ENCODE measurements at places on chromosomes 3 and 15. TPM values are rescaled to one million over a fixed set of nuclear protein-coding genes. Genes with fewer than 3 reads are reported as not detected.

HYKK gene
- total RNA-seq: 11.3 TPM

P2RY14 gene
- 4.2 TPM for total RNA-seq

CCR2 gene
- 2.0 TPM for total RNA-seq

DNA sequence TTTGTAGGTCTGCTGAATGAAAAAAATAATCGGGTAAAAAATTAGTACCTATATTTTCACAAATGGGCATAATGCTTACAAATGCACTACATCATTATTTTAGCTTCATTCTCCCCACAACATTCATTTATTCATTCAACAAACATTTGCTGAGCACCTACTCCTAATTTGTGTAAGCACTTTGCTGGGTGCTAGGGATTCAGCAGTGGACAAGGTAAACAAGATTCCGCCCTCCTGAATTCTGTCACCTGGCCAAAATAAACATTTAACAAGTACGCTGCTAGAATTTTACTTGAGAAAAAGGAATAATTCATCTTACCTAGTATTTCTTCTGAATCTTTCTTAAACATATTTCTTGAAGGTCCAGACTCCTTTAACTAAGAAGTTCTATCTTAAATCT is 72.1 kb downstream of the TIGIT start:
- no peak for DNase-seq

GREM1 gene
- not detected for total RNA-seq

TNFSF10 gene
- total RNA-seq: 26.6 TPM

DNA sequence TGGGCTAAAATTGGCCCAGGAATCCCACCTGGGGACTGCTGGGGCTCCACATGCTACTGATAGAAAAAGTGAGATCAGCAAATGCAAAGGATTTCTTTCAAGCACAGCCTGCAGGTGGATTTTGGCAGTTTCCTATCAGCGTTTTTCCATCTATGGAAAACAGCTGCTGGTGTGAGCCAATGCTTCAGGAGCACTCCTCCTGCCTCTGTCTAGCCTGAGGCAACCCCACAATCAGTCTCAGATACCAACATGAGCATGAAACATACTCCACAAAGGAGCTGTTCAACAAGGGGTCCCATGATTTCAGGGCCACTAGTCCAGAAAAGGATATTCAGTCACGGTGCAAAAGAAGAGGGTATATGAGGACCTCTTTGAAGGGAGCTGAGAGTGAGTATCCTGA is 311.5 kb upstream of the THBS1 start:
- DNase-seq: no peak

TTLL13 gene
- 0.60 TPM for total RNA-seq

DNA sequence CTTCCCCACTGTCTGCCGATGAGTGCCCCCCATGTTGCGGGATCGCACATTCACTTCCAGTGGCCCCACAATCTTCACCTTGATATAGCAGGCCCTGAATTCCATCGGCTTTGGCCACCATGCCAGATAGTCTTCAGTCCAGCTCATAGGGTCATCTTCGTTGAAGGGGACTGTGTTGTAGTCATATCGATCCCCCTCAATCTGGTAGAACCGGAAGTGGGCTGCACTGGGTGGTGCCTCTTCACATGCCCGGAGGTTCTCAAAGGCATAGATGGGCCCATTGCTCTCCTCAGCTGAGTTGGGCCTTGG is 12.1 kb upstream of the CLPX start:
- DNase-seq: no peak

CHRD gene
- 29.7 TPM for total RNA-seq

GRCh38 chr15:83410532-83410931 is 36.6 kb upstream of the SH3GL3 start:
- DNase-seq: no peak

- DNase-seq: no peak
These were observed 28.4 kb downstream of the CRTC3 start for GRCh38 chr15:90558171-90558573.

DNA sequence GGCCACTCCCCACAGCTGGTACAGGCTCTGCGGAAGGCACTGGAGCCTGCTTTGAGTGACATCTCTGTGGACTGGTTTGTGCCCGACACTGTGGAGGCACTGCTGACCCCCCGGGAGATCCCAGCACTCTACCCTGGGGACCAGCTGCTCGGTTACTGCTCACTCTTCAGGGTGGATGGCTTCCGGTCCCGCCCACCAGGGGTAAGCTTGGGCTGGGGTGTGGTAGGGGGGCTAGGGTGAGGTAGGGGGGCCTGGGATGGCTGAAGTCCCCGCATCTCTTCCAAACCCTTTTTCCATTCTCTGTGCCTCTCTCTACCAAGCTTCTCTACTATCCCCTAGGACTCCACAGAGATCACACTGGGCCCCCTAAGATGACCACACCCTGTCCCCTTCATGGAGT is 7.8 kb downstream of the VWA5B2 start:
- DNase-seq: no peak

TF gene
- 5.2 TPM for total RNA-seq

GRCh38 chr3:48614044-48614443 is 4.6 kb upstream of the UQCRC1 start:
- no peak for DNase-seq

DNA sequence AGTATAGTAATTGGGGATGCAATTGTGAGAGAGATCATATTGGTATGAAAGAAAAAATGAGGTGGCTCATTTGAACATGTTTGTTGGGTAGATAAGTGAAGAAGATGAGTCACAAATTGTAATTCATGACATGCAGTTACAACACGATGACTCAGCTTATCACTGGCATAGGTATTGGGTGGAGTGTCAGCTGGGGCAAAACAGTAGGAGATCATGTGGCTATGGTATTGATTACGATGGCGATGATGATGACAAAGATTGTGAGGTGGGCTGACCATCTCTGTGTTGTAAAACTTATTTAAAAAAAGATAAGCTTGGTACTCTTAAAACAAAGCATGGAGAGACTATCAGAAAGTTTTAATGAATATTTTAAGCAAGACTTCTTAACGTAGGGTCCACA is 11.6 kb upstream of the DPH6 start:
- no peak for DNase-seq

DNA sequence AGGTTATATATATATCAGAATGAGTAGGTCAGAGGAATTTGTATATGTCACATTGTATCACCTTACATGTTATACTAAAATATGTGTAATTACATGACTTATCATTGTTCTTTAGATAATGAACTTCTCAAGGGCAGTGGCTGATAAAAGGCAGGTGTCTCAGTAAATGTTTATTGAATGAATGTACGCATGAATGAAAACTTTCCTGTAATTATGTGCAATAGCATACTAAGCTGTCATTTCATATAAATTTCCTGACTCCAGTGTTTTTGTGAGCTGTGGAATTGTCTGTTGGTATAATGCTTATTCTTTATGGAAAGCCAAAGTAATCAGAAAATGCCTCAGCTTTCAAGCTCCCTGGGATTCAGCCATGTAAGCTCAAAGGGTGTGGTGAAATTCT is 4.2 kb downstream of the TBC1D23 start:
- DNase-seq: no peak

THBS1 gene
- 1,877 TPM for total RNA-seq

- no peak for DNase-seq
These were observed 12.1 kb upstream of the VPS39 start for GRCh38 chr15:42220216-42220615.

DNA sequence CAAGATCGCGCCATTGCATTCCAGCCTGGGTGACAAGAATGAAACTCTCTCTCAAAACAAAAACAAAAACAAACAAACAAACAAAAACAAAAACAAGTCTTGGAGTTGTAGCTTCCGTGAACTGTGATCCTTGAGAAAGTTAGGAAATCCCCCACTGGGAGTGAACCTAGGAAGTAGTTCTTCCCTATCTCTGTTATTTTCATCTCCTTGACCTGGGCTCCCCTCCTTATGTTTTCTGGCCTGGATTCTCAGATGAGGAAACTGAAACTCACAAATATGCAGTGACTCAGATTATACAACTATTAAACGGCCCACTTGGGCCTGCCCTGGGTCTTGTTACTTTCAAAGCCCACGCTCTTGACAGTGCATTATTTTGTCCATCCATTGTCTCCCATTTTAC is 29.7 kb downstream of the SAXO2 start:
- no peak for DNase-seq

GRCh38 chr3:13650210-13651056 is 101.5 kb downstream of the FBLN2 start:
- DNase-seq: peak; percentile 62

DNA sequence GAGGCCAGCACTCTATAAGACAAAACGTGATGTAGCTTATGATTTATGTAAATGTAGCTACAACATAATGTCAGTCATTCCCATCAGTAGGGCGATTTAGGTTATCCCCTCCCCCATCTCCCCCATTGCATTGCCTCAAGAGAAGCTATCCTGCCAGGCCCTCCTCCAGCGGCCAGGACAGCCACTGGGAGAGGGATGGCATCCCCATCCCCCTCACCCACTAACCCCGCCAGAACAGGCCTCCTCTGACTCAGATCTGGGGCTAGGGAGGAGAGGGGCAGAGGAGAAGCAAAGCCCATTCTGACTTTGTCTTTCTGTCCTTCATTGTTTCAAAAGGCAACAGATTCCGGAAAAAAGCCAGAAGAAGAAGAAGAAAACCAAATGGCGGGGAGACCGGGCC is 32.6 kb upstream of the ESYT3 start:
- DNase-seq: no peak

IL17RE gene
- 8.1 TPM for total RNA-seq

DNA sequence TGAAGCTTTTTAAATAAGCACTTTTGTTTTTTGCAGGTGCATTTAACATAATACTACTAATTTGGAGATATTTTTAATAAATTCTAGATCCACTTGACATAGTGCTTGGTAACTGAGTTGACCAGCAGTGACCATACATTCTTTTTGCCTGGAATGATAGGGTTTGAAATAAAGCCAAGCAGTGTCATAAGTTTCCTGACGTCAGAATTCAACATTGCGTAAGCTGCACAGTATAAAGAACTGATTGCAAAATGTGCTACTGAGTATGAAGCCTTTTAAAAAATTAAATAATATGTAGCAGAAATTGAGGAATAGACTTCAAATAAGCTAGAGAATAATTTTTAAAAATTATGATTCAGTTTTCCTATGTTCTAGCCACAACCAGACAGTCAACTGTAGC is 454.6 kb upstream of the ARPP21 start:
- no peak for DNase-seq

GRCh38 chr15:40246496-40247280 is 7.8 kb downstream of the PAK6 start:
- no peak for DNase-seq

- DNase-seq: no peak
These were observed 22.8 kb upstream of the LRRC34 start for GRCh38 chr3:169835533-169835932.

GOLGA6A gene
- total RNA-seq: 0.20 TPM

GRCh38 chr3:148901987-148902791 is 37.1 kb downstream of the CPA3 start:
- DNase-seq: no peak

IQCF5 gene
- not detected for total RNA-seq

DNA sequence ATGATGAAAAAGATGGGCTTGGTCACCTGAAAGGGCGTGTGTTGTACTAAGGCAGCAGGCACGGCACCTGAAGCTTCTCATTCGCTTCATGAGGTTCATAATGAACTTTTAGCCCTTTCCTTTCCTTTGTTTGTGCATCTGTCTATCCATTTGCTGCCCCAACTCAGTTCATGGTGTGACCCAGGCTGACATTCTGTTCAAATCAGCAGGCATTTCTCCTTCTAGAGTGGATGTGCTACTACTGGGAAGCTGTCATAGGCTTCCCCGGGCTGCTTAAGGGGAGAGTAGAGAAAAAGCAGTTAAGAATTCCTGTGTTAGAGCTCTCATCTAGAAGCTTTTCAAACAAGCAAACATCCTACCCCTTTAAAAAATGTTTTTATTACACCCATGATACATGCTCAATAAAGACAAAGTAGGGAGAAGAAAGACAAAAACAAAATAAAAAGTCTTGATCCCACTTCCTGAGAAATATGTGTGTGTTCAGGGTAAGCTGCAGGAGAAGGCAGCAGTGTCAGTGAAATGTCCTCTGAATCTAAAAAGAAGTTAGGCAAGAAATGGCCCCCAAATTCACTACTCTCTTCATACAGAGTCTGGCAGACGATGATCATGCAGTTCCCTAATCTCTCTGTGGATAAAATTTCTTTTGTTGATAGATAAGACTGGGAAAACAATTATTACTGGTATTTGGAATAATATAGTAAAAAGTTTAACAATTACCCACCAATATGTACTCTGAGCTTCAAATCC is 136.9 kb upstream of the PFN2 start:
- DNase-seq: no peak

DNA sequence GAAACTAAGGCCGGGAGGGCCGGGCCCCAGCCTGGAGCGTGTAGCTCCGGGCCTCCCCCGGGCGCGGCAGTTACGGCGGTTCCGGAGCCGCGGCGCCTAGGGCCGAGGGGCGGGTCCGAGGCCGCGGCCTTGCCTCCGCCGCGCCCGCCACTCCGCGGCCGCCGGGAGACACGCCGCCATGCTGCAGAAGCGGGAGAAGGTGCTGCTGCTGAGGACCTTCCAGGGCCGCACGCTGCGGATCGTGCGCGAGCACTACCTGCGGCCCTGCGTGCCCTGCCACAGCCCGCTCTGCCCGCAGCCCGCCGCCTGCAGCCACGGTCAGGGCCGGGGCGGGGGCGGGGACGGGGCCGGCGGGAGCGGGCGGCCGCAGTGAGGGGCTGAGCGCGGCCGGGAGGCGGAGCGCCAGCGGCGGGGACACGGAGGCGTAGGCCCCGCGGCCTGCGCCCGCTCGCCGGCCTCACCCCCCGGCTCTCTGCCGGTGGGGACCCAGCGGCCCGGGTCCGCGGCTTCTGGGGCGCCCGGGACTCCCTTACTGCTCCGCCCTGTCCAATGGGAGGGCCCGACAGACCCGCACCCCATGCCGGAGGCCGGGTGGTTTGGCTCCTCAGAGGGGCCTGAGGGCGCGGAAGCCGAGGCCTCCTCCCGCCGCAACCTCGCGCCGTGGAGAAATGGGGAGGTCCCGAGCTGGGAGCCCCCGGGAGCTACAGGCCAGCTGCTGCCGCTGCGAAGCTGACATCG is at the start of gene DIS3L:
TSS of gene DIS3L (plus strand) at position 150 of the 738 bp plus-strand sequence. CDS start at position 179, 29 bp downstream.
- no peak for DNase-seq

GOLGA6B gene
- not detected for total RNA-seq

- DNase-seq: no peak
These were observed 246.8 kb downstream of the SLCO3A1 start for GRCh38 chr15:92100301-92100700.

CPNE9 gene
- total RNA-seq: not detected

DNA sequence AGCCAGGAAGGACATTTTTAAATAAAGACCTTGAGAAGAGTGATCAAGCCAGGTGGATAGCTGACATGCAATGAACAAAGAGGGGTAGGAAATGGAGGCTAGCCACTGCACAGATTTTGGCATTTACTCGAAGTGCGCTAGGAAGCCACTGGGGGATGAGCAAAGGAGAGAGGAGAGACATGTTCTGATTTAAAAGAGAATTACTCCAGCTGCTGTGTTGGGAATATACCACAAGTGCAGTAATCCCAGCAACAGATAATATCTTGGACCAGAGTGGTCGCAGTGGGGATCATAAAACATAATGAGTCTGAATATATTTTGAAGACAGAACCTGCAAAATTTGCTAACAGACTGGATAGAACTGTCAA is 19.9 kb downstream of the KPNA4 start:
- DNase-seq: no peak

DNA sequence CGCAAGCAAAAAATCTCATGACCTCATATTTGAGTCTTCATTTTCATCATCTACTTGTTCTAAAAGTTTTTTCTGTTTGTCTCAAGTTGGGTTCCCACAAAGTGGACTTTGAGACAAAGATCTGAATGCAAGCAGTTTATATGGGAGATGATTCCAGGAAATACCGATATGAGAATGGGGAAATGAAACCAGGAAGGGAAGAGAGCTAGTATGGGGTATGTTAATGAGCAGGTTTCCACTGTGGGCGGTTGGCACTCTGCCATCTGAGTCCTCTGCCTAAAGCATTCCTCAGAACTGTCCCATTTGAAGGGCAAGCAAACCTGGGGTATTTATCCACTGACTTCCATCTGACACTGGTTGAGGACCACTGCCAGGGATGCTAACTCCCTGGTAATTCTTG is 8.8 kb downstream of the ADPRH start:
- peak; percentile 45 for DNase-seq

All from tibial nerve (tissue), 4 donors.